Activated CD4-positive, CD25-positive, alpha-beta regulatory T cell (primary cell): ENCODE measurements at places on chromosomes 13 and 19.

GRCh38 chr13:40213779-40214178, 452.7 kb downstream of the FOXO1 start:
- no peak for DNase-seq

DNA sequence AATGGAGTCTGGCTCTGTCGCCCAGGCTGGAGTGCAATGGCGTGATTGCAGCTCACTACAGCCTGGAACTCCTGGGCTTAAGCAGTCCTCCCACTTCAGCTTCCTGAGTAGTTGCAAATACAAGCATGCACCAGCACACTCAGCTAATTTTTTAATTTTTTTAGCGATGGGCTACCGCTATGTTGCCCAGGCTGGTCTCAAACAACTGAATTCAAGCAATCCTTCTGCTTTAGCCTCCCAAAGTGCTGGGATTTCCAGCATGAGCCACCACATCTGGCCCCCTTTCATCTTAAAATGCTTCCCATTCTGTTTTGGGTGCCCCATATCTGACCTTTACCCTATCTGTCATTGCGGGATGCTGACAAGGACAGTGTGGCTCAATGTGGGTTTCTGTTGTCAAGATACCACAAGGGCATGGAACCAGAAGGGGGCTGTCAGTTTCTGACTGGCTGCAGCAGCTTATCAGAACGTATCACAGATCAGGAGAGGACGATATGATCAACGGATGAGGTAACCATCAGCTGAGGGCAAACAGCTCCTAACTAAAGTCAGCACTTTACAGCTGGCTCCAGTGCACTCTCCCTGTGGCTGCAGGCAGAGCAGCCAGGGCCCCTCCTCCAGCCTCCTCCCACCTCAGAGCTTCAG, 32.4 kb downstream of the GPR42 start:
- DNase-seq, result no peak

- no peak for DNase-seq
Observed at GRCh38 chr19:23116802-23117571, at the start of gene ZNF730. ZNF730 (plus strand) TSS chr19:23117025; CDS start chr19:23117174, 149 bp downstream.

DNA sequence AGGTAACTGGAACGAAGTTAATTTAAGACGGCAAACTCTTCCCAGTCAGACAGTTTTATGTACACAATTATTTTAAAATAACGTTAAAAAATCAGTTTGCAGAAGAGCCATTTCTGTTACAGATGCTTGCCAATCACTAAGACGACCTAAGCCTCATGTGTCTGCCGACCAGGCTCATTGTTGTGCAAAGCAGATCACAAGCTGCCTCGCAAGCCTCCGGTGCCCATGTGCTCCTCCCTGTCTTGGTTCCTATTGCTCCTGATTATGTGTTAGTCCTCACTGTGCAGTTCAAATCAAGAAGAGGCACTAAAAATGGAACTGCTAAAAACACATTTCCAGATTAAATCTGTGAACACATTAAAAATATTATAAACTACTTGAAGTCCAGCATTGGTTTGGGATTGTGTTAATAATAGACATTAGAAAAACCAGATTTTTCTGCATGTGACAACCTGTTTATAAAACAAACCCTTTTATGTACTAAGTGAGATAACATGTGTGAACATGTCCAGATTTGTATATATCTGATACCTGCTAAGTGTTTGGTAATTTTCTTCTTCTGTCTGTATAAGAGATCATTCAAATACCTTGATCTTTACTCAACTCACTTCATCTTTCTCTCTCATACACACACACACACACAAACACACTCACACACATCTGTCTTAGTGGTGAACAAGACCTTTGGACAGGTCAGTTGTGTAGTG, 81.9 kb upstream of the SLC15A1 start:
- DNase-seq, result no peak

- no peak for DNase-seq
Observed at GRCh38 chr13:26953291-26953690, 192.7 kb upstream of the GPR12 start.

DNA sequence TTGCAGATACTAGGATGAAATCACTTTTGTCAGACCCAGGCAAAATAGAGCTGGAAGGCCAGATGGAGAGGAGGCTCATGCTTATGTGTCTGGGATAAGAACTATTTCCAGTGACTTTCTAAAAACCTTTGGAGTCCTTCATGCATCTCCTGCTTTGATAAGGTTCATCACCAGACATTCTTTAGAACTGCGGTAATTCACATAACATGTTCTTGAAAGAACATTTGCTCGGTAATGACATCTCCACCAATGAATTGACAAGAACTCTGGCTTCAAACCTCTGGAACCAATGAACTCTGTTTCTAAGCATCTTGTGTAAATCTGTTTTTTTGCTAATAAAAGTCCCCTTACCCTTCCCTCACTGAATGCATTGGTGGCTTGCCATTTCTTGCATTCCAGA, 112.0 kb upstream of the KL start:
- DNase-seq, result no peak

DNA sequence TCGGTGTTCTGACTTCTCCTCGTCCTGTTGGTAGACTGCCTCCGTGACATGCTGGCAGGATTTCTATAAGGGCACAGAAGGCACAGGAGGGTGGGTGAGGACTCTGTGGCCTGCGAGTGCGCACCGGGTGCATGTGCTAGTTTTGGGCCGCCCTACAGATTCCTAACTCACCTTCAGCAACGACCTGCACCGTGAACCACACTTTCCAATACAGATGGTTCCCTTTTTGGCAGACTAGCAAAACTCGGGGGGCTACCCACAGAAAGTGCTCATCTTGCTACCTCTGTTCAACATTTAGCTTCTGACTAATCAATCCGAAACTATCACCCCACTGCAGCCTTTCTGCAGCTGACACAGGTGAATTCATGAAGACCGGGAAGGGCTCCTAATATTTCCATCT, 14.1 kb upstream of the AMER2 start:
- DNase-seq, result no peak

- DNase-seq, result no peak
Observed at GRCh38 chr19:9323557-9323918, 441 bp upstream of the ZNF559 start.

GRCh38 chr13:39900106-39900750, 244.8 kb downstream of the COG6 start:
- DNase-seq, result no peak

GRCh38 chr13:22696433-22696832, 484.3 kb upstream of the SGCG start:
- DNase-seq, result no peak

- no peak for DNase-seq
Observed at GRCh38 chr19:21758296-21758695, 9.1 kb downstream of the ZNF100 start.

GRCh38 chr19:11152318-11153062, 3.1 kb downstream of the SPC24 start:
- no peak for DNase-seq

GRCh38 chr13:67101730-67102467, 128.2 kb downstream of the PCDH9 start:
- DNase-seq, result no peak

- no peak for DNase-seq
Observed at GRCh38 chr13:35714588-35715377, 238.3 kb upstream of the MAB21L1 start.

GRCh38 chr13:56697011-56697410, 443.7 kb upstream of the PRR20A start:
- no peak for DNase-seq

GRCh38 chr19:7870571-7871436, 3.4 kb downstream of the PRR36 start:
- no peak for DNase-seq

- no peak for DNase-seq
Observed at GRCh38 chr19:45364696-45365095, 5.7 kb downstream of the ERCC2 start.

DNA sequence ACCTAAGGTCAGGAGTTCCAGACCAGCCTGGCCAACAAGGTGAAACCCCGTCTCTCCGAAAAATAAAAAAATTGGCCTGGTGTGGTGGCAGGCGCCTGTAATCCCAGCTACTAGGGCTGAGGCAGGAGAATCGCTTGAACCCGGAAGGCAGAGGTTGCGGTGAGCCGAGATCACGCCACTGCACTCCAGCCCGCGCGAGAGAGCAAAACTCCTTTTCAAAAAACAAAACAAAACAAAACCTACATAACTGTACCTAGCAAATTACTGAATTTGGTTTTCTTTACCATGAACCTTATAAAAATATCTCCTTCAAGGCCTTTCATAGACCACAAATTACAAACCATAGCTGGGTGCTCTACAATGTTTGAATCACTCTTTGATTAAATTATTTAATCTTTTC, 760 bp downstream of the ZNF91 start:
- no peak for DNase-seq

DNA sequence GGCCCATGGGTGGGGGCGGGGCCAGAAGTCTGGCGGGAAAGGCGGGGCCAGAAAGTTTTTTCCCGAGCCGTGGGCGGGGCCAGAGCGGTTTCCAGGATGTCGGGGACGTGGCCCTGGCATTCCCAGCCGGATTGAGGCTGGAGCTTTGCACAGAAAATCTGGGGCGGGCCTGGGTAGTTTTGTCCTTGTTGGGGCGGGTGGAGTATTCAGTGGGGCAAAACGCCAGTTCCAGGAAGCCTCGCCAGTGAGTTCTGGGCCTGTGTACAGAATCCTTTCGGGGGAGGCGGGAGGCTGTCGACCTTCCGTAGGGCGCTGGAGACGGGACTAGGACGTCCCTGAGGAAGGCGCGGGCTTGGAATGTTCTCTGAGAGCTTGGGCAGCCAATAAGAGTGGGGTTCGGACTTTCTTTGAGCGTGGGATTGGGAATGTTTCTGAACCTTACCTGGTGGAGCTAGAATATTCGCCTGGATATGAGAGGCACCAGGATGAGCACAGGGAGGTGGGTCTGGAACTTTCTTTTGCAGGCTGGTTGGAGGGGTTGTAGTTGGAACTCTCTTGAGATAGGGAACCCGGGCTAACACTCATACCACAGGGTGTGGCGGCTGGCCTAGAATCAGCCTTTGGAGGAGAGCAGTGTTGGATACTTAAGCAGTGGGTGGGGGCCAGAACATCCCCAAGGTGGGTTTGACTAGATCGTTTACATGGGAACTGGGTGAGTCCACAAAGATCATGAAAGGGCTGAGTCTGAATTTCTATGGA, 1.3 kb downstream of the CCDC9 start:
- no peak for DNase-seq

GRCh38 chr13:113345486-113345885, 18.4 kb downstream of the GRTP1 start:
- DNase-seq, result no peak

DNA sequence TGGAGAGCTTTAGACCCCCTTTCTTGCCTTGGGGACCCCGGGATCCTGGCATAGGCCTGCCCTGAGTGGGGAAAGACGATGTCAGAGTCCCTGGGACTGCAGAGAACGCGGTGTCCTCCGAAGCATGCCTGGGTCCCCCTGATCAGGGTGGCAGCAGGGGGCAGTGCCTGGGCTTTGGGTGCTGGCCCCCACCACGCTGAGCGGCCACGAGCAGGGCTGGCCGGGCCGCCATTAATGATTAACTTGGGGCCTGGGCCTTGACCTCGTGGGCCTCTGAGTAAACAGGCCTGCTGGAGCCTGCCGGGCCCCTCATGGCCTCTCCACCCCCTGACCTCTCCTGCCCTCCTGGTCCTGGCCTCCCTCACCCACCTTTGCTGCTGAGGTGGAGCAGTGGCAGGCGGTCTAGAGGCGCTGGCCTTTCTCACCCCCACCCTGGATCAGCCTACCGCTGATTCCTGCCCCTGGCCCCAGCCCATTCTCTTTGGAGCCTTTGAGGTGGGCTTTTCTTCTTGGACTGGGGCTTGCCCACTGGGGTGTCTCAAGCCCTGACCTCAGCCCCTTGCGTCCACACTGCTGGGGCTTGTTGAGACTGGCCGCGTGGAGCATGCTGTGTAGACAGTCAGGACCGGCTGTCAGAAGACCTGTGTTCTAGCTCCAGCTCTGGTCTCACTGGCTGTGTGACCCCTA, 26.3 kb downstream of the CEBPA start:
- DNase-seq, result no peak

GRCh38 chr13:51063909-51064308, 47.2 kb downstream of the C13orf42 start:
- no peak for DNase-seq

- no peak for DNase-seq
Observed at GRCh38 chr13:93108111-93108601, 118.5 kb upstream of the GPC6 start.

DNA sequence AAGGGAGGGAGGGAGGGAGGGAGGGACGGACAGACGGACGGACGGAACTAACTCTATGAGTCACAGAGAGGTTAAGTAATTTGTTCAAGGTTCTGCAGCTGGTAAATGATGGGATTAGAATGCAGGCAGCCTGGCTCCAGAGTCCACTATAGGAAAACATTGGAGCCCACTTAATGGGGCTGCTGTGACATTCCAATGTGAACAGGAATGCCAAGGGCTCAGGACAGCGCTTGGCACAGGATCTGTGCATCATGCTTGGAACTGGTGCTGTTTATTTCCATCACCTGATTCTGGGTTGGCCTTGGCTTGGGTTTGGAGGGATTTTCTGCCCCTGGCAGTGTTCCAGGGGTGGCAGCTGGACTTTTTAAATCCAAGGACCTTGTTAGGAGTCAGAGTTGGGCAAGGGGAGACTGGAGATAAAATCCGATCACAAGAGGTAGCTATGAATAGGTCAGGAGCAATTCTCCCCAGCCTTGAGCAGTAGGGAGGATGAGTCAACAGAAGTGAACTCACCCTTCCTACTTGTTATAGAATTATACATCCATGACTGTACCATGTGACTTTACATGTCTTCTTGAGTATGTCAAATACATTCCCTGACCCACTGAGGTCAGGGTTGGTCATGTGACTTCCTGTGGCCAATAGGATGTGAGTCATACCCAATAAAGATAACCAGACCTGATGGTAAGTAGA, 7.8 kb upstream of the HIF3A start:
- DNase-seq, result no peak

GRCh38 chr13:36357692-36358091, 11.5 kb upstream of the SPART start:
- DNase-seq, result no peak

DNA sequence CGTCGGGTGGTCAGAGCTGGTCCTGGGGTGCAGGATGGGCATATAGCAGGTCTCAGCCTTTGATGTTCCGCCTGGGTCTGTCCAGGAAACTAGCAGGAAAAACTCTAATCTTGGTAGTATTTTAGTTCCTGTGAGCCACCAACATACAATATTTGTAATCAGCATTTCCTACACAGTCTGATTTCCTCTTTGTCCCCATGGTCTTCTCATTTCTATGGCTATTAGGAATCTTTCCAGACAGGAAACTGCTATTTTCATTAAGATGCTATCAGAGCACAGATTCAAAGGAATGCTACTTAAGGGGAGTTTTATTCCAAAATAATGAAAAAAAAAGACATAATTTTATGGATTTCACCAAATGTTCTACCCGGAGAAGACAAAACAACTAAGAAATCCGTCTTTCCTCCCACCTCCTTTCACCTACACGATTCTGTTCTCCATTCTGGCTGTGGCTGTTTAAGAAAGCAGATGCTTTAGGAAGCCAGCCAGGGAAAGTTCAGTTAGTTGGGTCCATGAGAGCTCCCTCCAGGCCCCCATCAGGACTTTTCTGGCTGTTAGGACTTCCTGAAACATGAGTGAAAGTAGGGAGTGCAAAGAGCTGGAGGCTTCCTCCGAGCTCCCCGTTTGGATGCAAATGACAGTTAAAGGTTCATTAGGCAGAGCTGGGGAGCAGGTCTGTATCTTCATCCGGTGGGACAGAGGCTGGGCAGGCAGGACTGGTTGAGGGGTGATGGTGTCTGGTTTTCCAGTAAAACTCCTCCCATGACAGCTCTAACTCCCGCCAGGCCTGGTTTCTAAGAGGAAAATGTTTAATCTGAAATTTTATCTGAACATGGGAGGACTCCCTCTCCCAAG, 36.3 kb downstream of the SHISA2 start:
- DNase-seq, result no peak
